Globus pallidus (tissue), 1 donor: ENCODE measurements at places on chromosomes 7 and 10.

- no peak for DNase-seq
Measured at GRCh38 chr10:97532935-97533671, 34.4 kb downstream of the UBTD1 start.

- no peak for DNase-seq
Measured at GRCh38 chr7:106864298-106865081, 592 bp upstream of the PIK3CG start.

- DNase-seq, result peak; percentile 89
Measured at GRCh38 chr10:127977357-127978009, 70.6 kb downstream of the PTPRE start.

DNA sequence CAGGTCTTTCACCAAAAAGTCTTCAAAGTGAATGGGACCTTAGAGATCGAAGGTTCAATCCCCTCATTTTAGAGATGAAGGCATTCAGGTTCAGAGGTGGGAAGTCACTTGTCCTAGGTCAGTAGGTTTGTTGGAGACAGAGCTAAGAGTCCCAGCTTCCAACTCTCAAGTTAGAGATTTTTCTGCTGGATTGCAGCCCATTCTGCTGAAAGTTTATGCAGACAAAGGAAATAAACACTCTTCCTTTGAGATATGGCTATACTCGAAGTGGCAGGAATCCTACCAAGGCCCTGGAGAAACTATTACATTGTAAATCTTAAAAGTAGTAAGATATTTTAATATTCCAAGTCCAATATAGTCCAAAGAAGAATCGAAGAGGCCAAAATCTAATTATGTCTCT lies 64.4 kb downstream of the LYZL1 start:
- no peak for DNase-seq

GRCh38 chr10:43686414-43686813 lies 37.7 kb upstream of the ZNF32 start:
- DNase-seq, result no peak

GRCh38 chr7:117119192-117119924 lies 166.1 kb downstream of the ST7 start:
- DNase-seq, result peak; percentile 73

DNA sequence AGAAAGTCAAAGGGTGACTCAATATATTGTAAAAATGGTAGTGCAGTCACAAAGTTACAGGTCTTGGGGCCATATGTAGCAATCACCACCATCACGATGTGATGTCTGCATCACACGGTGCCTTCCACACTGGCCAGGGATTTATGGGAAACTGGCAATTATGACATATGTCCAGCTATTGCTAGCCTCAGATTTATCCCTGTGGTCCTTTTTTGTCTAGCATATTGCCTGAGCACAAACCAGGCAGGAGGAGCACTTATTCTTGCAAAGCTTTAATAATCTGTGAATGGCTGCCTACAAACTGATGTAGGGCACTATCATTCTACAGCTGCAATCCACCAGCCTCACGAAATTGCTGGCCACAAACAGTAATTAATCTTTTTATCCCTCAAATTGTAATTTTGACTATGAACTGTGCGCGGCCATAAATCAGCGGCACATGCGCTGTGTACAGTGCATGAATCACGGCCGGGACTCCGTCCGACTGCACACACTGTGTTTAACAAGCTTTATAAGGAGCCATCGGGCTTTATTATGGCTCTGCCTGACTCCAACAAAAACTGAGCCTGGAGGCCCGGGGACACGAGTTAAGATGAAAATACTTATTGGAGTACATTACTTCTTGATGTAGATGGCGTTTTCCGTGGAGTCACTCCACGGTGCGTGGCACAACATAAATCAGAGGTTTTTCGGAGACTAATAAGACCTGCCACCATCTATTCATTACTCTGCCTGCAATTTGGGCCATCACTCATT lies 115.2 kb downstream of the EBF3 start:
- no peak for DNase-seq

- no peak for DNase-seq
Measured at GRCh38 chr7:46859963-46860475, 721.9 kb downstream of the TNS3 start.

- DNase-seq, result peak; percentile 51
Measured at GRCh38 chr10:119412244-119413092, 130.1 kb downstream of the RGS10 start.

GRCh38 chr7:102119213-102119651 lies 167.4 kb upstream of the SH2B2 start:
- peak; percentile 91 for DNase-seq

- DNase-seq, result no peak
Measured at GRCh38 chr10:49141541-49142332, 7.9 kb upstream of the FAM170B start.

DNA sequence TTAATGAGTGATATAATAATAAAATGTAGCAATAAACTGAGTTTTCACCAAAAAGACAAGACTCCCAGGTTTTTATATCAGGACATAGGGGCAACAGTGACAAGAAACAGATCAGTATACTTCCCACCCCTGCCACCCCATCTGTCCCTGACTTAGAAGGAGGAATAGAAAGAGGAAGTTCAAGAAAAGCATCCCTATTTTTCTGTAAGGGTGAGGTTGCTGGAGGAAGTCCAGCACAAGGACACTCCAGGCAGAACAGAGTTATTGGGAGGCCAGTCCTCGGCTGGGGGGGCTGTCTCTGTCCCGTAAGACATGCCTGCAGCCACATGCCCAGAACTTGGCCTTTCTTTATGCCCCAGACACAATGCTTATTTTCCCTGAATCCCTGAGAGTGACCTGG lies 16.5 kb upstream of the TLX1 start:
- peak; percentile 16 for DNase-seq

- DNase-seq, result no peak
Measured at GRCh38 chr7:97798046-97799019, 66.4 kb downstream of the TAC1 start.

- DNase-seq, result no peak
Measured at GRCh38 chr10:11035301-11035991, 17.8 kb downstream of the CELF2 start.

DNA sequence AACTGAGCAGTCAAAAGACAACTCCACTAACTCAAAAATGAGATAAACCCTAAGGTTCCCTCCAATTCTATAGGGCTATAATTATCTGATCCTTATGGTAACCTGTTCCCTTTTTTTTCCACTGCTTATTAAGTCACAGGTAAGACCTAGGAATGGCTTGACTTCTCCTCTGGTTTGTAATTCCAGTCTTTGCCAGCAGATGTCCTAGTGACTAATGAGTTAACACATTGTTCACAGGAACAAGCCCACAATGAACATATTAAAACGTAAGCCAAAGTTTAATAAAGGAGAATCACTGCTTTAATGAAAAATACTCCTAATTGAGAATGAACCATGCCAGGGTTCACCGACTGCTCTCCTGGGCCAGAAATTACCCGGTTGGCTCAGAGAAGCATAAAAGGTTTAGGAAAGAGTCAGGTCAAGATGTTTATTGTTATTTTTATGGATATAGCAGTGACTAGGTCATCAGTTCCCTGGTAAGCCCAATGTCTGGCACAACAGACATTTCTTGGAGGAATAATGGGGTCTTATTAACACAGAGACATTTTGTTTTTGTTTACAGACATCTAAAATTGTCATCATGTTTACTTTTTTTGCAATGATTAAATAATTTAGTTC lies 120.1 kb downstream of the ELAPOR2 start:
- peak; percentile 76 for DNase-seq

DNA sequence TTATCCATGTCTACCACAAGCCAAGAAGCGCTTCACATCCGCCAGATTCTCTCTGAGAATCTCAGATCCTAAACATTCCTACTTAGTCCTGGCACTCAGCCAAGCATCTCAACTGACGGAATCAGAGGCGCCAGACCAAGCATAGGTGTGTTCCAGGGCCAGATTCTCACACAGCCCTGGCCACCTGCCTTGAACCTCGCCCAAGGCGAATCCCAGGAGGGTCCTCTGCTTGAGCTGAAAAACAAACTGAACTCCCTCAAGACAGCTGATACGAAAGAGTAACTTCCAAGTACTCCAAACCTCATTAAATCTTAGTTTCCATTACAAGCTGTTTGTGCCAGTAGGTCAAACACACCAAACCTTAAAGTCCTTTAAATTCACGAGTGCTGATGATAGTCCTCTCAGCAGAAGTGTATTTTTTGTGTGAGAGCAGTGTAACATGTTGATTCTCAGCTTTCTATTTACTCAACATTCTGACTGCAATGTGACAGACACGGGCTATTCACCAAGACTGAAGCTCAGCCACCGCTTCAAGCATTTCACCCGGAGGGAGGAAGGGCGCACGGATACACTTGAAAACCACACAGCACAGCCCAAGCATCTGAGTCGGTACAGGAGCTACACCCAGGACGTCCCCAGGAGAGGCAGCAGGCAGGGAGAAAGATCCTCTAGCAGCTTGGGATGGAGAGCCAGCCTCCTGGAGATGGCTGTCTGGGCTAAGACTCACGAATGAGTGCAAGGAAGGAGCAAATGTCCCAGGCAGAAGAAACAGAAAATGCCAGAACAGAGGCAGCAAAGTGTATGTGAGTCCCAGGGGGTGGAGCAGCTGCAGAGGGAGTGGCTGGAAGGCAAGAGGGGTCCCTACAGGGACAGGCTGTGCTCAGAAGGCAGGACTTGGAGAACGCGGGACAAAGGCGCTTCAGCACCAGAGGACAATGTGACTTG lies 6.0 kb downstream of the PARD3 start:
- peak; percentile 54 for DNase-seq
